ENCODE measurements at places on chromosomes 7 and 10.

DNA sequence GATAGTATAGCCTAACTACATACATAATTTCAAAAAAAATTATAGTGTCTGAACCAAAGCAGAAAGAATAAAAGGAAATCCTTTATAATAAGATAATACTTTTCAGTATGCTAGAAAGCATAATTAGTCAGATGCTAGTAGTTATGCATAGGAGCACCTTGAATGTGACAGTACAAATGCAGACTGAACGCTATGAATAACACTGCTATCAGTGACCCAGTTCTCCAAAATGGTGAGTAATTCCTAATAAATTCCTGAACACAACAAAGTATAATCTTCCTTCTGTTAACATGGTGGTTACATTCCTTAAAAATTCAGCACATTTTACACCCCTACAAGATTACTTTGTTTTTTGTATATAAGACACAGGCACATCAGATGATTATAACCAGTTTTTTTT lies 1.2 kb upstream of the CHPF2 start:
- DNase-seq: no peak

- no peak for DNase-seq
Observed at GRCh38 chr7:133478591-133479135, 225.8 kb downstream of the EXOC4 start.

DNA sequence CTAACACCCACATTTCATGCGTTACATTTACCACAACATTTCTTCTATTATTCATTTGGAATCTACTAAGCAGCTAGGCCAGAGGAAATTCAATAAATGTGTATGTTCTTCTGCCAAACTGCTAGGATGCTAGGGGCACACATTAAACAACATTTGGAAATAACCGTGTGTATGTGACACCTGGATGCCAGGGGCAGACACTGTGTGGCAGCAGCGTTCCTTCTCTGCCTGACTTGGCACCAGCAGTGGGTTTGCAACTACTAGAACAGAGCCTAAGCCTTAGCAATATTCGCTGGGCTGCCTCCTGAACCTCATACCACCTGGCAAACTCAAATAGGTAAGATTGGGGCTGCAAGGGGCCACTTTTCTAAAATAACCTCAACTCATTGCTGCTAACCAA lies 182.1 kb downstream of the CHCHD3 start:
- DNase-seq: no peak

DNA sequence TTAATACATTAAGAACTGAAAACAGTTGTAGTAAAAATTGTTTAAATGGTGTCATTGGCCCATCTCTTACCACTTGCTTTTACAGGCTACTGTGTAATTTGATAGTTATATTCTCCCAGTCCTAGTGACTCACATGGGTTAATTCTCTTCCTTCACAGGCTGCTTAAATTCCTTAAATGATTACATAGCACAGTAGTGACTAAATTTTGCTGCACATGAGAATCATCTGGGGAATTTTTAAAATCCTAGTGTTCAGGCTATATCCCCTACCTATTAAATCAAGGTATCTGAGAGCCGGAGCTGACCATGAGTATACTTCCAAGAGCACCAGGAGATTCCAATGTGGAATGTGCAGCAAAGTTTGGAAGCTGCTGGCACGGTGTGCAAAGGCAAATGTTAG lies 45.3 kb upstream of the ZNF800 start:
- DNase-seq: no peak

DNA sequence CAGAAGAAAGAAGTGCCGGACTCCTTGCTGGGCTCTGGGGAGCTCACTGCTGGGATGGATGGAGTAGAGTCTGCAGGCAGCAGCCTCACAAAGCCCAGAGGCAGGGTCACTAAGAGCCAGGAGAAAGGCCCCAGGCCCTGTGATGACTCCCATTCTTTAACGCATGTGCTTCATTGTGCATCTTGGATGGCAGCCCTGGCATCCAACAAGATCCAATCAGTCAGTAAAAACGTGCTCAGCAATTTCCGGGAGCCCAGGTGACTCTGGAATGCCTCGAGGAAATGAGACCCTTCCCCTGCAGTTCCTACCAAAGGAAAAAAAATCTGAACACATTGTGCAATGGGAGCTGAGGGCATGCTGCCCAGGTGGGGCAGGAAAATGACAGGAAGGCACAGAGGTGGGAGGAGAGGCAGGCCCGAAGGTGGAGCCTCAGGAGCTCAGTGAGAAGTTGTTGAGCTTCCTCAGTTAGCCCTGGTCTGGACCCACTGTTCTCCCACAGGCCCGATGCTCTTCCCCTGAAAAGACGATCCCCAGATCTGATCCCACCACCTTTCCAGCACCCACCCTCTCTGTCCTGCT lies 60.7 kb upstream of the TMEM72 start:
- no peak for DNase-seq

GRCh38 chr7:14286036-14286435 lies 296.6 kb upstream of the ETV1 start:
- DNase-seq: no peak

GRCh38 chr7:117362294-117362888 lies 39.5 kb upstream of the WNT2 start:
- no peak for DNase-seq

- peak; percentile 49 for DNase-seq
Observed at GRCh38 chr10:23158370-23158769, 33.7 kb upstream of the PTF1A start.

GRCh38 chr10:11936389-11937152 lies 106.0 kb downstream of the UPF2 start:
- DNase-seq: no peak

DNA sequence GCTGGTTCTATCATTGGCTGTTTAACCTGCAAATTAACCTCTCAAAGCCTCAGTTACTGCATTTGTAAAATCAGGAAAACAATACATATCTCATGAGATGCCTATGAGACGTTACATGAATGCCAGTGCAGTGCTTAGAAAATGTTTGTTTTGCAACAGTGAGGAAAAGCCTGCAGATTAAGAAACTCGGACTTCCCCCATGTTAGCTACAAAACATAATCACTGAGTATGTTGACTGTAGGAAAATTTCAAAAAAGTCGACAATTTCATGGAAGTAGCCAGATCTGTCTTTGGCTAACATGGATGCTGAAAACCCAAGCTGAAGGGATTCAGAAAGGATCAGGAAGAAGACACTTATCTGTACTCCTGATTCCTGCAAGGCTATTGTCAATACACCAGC lies 121.4 kb downstream of the TRIL start:
- peak; percentile 63 for DNase-seq

DNA sequence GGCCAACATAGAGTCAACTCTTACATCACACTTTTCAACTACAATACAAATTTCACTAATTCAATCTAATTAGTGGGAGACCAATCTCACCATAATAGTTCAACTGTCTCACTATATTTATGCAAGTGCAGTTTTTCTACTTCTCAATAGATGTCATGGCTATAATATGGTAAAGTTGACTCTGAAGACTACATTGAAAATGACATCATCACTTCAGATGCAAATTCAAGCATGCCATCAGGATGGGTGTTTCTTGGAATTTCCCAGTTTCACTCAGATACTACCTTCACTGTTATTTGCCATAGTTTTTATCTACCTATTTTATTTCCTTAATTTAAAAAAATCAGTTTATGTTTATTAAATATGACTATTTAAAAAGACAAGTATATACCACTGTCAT lies 67.1 kb downstream of the ABLIM1 start:
- DNase-seq: no peak

DNA sequence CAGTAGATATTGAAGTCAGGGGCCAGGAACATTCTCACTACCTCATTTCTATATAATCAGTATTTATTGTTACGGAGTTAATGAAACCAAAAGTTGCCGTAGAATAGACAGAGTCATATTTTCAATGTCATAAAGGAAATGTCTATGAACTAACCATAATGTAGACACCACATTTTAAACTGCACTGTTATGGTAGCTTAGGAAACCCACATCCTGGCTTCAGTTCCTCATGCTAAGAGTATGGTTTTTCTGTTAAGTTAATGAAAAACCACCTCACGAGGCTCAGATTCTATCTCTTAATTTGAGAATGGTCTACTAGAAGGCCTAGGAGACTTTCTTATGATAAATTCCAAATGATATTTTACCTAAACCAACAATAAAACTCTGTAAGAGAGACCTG lies 166.5 kb downstream of the TMEM26 start:
- peak; percentile 71 for DNase-seq

DNA sequence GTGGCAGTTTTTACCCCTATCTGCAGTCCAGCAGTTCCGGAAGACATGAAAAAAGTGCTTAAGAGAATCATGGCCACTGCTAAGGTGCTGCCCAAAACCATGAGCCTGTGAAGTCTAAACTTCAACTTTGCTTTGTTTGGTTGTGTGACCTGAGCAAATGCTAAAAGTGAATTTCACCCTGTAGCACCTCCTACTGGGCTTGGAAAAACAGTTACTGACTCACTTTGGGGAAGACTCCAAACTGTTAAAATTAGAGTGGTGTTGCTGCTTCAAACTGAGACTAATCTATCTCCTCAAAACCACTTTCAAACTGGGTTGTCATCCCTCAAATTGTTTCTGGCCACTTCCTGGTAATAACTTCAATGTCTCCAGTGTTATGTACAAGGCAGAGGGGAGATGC lies 21.3 kb downstream of the MKX start:
- DNase-seq: no peak

DNA sequence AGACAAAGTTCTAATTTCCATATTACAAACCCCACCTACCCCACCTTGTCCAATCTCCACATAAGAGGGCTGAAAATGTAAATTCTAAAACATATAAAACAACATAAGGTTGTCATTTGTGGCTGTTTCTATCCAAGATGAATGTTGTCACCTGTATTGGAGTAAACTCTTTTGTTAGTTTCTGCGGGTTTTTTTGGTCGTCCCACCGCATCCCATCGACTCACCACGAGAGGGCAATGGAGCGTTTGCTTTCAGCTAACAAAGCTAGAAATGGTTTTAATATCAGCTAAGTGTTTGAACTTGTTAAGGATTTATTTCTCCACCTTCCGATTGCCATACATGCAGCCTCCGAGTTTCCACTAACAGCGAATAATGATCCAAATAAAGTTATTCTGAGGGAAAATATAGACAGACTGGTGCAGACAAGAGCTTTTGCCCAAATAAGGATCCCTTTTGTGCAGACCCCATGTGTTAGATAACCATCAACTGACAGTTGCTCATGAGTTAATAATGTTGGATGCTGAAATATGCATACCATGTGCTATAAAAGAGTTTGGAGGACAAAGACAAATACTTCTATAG lies 137.2 kb downstream of the ARID5B start:
- DNase-seq: peak; percentile 71

DNA sequence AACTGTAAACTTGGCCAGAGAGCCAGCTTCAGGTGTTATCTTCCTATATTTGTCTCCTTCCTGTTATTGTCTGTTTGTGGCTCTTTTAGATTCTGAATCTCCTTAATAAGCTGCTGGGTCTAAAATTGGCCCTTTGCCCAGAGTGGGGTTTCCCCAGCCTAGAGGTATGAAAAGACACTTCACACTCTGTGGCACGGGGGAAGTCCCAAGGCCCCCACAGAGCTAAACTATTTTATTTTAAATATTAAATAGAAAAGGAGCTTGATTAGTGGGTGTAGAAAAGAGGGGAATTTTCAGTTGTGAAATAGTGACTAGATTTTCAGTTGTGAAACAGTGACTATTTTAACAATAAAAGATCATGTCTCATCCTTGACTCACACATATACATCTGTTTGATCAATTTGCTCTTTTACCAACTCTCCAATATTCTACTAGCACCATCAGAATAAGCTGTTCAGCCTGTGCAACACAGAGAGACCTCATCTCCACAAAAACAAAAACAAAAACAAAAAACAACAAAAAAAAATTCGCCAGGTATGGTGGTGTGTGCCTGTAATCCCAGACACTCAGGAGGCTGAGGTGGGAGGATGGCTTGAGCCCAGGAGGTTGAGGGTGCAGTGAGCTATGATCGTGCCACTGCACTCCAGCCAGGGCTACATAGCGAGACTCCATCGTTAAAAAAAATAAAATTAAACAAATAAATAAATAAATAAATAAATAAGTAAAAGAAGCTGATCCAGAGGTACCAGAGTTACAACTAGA lies 24.9 kb upstream of the ADO start:
- DNase-seq: peak; percentile 91

- DNase-seq: peak; percentile 66
Observed at GRCh38 chr7:131354390-131354789, 26.7 kb downstream of the MKLN1 start.

- no peak for DNase-seq
Observed at GRCh38 chr10:71471957-71472365, 75.2 kb downstream of the CDH23 start.

- DNase-seq: no peak
Observed at GRCh38 chr10:125114761-125115391, 45.5 kb downstream of the CTBP2 start.

GRCh38 chr10:124722798-124723783 lies 21.1 kb downstream of the FAM53B start:
- peak; percentile 79 for DNase-seq

DNA sequence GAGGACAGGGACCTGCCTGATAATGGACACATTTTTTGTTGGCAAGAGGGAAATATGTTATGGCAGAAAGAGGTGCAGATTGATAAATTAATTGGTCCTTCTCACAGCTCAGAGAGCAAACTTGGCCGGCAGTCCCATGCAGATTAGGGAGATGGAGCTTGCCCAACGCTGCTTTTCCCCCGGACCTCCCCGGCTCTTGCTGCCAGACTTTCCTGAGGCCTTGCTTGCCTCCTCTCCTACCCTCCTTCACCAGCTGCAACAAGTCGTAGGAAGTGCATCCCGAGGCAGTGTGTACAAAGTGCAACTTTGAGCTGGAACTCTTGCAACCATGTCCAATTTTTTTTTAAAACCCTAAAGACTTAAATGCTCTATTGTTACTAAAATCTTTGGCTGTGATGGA lies 215.5 kb downstream of the LRMDA start:
- DNase-seq: no peak

DNA sequence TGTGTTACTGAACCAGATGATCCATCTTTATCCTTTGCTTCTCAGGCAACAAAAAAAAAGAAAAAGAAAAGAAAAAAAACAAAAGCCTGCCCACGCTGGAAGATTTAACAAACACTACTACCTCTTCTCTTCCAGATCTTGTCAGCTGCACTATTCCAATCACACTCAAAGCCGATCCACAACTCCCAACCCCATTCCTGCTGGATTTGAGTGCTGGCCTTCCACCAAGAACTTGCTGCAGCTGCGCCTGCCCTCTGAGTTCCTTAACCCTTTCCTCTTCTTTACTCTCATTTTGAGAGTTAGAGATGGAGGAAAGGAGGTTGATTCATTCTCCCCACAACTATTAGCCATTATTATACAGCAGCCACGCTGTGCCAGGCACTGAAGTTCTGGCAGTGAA lies 16.0 kb upstream of the ITGA8 start:
- DNase-seq: no peak

DNA sequence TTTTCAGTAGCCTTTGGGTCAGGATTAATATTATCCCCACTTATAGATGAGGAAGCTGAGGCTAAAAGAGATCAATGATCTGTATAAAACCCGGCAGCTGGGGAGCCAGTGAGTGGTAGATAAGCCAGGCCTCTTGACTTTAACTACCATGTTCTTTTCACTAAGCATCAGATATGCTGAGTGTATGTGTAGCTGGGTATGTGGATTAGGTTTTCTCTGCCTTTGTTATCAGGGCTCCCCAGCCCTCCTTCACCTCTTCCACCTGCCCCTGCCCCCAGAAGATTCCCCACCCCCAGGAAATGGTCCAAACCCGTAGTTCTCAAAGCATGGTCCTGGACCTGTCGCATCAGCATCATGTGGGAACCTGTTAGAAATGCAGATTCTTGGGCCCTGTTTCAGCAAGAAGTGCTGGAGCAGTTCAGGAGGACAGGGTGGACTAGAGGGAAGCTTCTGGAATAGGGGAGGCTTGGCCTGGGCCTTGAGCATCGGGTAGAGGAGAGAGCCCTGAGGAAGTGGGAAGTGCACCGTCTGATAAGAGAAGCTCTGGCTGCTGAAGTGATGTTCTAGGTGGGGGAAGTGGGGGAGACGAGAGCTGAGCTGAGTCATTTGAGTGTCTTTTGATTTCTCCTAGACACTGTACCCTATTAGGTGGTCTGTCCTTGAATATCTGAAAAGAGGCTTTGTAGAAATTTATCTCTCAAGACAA lies 101.3 kb downstream of the HIF1AN start:
- no peak for DNase-seq

Measured in inflammatory macrophage treated with lipopolysaccharide for 4 hours (primary cell).